Fibroblast of skin of abdomen (primary cell): ENCODE measurements at places on chromosomes 1 and 21.

DNA sequence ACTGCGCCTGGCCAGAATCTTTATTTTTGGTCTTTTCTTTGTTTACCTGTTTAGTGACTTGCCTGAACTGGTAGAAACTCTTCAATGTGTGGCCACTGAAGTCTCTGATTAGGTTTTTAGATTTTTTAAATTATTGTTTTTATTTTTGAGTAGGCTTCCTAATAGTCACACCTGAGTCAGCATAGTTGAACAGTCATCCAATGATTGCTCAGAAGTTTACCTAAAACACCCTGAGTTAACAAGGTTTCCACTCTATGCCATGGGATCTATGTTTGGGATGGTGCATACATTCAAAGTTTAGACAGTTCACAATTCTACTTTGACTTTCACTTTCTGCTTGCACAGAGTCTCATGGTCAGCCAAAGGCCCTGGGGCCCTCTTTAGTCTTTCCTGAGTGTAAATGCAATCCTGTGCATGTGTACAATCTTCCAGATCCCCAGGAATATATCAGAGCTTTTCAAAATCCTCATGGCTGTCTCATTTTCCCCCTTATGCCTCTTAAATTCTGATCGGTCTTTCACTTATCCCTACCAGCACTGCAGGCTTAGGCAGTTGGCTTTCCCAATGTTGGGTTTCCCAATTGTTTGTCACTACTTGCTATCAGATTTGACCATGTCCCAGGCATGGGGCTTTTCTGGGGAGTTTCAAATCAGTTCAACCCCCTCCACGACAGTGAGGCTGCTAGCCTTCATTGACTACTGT is 114.4 kb upstream of the RAB3GAP2 start:
- DNase-seq = no peak

- DNase-seq = no peak
These were observed 341.4 kb upstream of the ZRANB2 start for GRCh38 chr1:71422221-71422620.

GRCh38 chr1:169765580-169766331 is 29.0 kb downstream of the METTL18 start:
- DNase-seq = no peak

DNA sequence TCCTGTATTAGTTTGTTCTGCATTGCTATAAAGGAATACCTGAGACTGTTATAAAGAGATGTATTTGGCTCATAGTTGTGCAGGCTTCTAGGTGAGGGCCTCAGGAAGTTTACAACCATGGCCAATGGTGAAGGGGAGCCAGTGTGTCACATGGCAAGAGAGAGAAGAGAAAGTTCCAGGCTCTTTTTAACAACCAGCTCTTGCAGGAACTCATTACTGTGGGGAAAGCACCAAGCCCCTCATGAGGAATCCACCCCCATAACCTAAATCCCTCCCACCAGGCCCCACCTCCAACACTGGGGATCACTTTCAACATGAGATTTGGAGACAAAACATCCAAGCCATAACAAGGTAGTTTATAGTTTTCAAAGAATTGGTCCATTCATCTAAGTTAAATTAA is 5.0 kb upstream of the MEAF6 start:
- no peak for DNase-seq

GRCh38 chr21:43270800-43271301 is 102.0 kb downstream of the CRYAA start:
- no peak for DNase-seq

DNA sequence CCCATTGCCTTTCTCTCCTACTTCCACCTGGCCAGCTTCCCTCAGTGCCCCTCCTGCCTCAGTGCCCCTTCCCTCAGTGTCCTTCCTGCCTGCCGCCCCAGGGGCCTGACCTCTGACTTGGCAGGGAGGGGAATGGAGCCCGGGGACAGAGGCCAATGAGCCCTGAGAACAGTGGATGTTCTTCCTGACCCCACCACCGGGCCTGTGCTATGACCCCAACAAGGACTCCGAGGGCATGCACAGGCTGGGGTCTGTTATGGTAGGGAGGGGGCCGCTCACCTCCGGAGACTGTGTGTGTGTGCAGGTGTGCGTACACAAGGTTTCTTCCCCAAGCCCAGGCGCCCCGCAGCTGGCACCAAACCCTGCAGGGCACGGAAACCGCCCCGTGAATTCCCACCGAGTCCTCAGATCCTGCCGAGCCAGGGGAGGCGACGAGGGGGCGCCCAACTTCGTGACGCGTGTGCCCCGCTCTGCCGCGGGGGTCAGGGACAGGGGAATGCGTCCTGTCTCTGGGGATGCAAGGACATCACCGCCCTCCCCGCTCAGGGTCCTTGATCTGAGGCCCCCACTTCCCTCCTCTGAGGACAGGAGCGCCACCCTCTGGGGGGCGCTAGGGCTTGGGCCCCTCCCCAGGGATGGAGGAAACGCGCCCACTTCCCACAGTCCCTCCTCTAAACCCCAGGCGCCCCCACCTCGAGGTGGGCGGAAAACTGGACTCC is 766 bp downstream of the RAP1GAP start:
- DNase-seq = no peak
